ENCODE measurements at places on chromosomes 1 and 21.
A peak's percentile ranks its signal among the peaks of the same experiment; 100 is the strongest.

- peak; percentile 8 for DNase-seq
Observed at GRCh38 chr1:22712502-22713271, 2.0 kb downstream of the EPHB2 start.

GRCh38 chr1:47682786-47683350, 245.0 kb downstream of the FOXD2 start:
- no peak for DNase-seq

DNA sequence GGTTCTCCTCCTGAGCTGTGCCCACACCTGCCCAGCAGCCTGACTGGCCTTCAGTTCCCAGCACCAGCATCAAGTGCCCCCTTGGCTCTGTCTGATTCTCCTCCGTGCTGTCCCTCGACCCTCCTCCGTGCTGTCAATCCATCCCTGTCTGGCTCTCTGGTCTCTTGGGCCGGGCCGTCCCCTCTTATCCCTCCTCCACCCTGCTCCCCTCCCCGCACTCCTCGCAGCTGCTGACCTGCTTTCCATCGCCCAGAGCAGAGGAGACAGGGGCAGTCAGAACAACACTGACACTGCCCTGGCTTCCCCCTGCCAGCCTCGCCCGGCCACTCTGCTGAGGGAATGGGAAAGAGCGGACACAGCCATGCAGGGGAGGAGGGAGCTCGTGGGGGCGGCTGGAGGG, 267.4 kb downstream of the CAMTA1 start:
- DNase-seq = no peak

DNA sequence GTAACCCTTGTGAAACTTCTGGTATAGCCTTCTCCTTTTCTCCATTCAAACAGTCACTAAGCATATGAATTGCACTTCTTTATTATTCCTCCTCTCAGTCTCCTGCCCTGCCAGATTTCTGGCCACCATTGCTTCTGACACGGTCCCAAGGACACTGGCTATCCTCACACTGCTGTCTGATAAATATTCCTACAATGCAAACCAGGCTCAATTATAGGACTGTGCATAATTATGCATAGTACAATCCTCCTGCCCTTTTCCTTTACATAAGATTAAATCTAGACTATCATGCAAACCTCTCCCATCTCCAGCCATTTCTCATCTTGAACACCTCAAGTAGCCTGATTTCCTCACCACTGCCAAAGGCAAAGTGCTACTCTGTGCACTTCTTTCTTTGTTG, 704.3 kb upstream of the ADAMTS5 start:
- no peak for DNase-seq

- DNase-seq = no peak
Observed at GRCh38 chr1:60878323-60878722, 204.0 kb upstream of the NFIA start.

Measured in CD4-positive, alpha-beta T cell treated with Interferon alpha-2 for 1 hour (primary cell).